Left ventricle myocardium superior (tissue), 1 donor: ENCODE measurements at places on chromosomes 3 and 15.

DNA sequence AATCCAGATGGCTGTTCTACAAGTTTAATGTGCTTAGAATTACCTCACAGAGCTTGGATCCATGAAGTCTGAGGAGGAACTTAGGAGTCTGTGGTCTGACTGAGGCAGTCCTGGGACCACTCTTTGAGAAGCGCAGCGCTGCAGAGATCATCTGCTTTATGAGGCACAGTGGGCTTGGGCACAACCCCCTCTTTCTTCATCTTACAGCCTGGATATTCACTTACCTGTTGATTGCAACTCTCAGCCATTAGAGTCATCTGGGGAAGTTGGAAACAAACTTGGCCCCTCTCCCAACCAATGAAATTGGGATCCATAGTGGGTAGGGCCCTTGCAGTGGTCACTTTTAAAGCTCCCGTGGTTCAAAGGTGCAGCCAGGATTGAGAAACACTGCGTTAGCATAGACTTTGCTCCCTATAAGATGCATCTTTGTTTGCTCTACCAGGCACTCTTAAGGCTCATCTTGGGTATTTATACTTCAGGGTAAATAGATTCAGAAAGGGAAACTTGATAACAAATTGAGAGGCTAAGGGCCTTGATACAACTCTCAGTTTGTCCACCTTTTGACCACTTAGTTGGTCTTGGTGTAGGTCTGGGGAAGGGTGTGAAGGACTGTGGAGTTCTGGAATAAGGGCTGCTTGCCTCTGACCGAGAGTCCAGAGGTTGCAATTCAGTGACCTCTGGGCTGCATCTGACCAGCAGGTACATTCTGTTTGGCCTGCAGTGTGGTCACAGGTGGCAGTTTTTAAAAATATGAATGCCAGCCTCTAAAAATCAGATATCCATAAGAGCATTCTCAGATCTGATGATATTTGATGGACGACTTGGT is 22.8 kb downstream of the FEM1B start:
- no peak for DNase-seq

GRCh38 chr3:142929109-142929508 is 34.4 kb downstream of the PAQR9 start:
- DNase-seq, result peak; percentile 45

DNA sequence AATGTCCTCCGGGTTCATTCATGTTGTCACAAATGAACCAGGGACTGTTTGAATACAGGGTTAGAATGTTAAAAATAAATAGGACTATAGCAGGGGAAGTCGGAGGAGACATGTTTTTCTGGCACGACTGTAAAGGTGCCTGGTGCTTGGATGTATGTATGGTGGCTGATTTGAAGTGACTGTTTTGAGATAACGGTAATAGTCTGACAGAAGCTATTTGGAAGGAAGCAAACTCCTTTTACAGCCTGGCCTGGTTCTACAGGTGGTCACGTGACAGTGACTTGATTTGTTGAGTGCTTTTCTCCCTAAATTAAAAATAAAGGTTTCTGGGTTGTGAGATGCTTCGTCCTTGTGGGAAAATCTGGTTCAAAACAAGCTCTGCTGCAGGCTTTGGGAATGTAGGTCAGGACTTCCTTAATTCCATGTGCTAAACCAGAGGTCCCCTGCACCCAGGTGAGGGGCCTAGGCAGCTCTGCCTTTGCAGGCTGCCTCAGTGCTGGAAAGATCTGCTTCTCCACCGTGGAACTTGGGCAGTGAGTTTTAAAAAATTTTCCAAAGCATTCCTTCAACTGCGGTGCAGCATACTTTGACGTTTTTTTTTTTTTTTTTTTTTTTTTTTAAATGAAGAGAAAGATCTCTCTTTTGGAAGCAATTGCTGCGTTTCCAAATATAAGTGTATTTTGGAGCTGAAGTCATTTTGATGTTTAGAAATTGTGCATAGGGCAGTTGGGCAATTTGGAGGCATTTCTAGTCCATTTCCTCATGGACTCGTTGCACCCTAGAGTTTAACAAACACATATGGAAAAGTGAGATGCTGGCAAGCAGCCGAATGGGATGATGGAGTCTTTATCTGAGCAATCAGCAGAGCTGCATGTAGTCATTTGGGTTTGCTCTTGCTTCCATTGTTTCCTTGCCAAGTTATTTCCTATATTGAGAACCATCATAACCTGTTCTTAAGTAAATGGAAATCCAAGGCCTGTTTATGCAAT is 30.9 kb downstream of the ITPR1 start:
- DNase-seq, result peak; percentile 37

GRCh38 chr3:151301787-151302186 is 14.8 kb downstream of the GPR87 start:
- DNase-seq, result no peak

DNA sequence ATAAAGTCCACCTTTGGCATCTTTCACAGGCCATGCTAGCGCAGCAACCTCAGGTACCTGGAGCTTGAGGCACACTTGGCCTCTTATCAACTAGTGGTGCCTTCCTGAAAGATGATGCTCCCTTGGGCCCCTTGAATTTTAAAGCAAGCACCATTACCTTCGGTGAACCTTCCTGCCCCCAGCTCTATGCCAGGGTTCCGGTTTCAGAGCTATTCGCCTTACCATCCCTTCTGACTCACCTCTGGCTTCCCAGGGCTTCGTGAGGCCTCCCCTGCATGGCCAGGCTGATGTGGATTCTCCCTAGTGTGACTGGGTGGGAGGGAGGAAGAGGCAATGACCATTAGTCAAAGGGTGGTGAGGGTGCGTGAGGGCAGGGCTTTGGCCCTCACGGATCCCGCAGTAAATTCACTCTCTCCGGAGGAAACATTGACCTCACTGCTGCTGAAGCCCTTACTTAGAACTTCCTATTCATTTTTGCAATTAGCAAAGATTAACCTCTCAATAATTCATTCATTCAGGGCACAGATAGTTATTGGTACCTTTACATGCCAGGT is 16.3 kb downstream of the BHLHE40 start:
- no peak for DNase-seq

DNA sequence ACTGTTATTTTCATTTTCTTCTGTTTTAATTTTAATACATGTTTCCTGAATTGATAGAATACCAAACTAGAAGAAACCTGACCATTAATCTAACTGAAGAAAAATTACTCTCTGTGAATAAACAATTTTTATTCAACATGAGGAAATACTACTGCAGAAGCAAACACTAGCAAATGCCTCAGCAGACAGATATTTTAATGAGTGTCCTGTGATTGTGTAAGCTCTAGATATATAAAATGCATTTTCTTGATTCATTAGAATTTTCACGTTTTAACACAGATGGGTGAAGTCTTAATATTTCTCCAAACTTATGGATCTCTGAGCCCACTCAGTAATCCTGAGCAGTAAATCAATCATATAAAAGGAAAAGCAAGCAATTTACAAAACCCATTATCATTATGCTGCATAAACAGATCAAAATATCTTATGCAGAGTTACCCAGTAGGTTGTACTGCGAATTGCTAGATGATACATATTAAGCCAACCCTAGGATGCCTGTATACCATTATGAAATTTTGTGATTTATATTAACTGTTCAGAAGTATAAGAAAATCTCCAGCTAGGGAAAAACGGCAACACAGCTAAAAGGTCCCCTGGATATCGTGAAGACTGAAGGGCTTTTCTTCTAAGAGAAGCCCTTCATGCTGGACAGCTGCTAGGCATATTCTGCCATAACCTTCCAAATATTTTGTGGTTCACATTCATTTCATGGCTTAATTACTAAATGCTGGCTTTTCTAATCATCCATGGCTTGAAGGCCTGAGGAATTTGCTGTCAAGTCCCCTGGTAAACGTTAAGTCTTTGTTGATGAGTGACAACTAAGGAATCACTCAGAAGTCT is 157.7 kb upstream of the TGFBR2 start:
- no peak for DNase-seq

GRCh38 chr3:19107719-19108118 is 40.6 kb upstream of the KCNH8 start:
- DNase-seq, result no peak

DNA sequence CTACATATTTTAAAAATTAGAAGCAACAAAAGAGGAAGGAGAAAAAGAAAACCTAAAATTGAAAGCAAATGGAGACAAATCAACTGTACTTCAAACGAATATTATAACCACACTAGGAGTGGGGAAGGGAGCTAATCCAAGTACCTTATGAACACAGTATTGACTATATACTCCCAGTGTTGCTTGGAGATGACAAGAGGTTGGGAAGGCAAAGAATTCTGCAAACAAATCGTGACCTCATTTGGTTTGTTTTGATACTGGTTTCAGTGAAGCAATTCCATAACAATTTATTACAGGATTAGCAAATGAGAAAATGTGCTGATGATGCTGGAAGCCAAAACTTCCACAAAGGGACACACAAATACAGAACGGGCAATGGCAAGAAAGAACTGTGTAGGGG is 268.1 kb downstream of the ULK4 start:
- DNase-seq, result no peak

GRCh38 chr15:80567721-80568157 is 127.4 kb upstream of the ABHD17C start:
- DNase-seq, result no peak

DNA sequence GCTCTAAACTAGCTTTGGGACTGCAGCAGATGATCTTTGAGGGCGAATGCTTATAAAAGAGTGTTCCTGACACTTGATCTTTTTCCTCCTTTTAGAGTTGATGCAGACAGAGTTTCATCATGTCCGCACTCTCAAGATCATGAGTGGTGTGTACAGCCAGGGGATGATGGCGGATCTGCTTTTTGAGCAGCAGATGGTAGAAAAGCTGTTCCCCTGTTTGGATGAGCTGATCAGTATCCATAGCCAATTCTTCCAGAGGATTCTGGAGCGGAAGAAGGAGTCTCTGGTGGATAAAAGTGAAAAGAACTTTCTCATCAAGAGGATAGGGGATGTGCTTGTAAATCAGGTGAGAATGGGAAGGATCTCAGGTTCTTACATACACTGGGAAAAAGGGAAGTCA is 75.7 kb downstream of the KLHL25 start:
- DNase-seq, result no peak

DNA sequence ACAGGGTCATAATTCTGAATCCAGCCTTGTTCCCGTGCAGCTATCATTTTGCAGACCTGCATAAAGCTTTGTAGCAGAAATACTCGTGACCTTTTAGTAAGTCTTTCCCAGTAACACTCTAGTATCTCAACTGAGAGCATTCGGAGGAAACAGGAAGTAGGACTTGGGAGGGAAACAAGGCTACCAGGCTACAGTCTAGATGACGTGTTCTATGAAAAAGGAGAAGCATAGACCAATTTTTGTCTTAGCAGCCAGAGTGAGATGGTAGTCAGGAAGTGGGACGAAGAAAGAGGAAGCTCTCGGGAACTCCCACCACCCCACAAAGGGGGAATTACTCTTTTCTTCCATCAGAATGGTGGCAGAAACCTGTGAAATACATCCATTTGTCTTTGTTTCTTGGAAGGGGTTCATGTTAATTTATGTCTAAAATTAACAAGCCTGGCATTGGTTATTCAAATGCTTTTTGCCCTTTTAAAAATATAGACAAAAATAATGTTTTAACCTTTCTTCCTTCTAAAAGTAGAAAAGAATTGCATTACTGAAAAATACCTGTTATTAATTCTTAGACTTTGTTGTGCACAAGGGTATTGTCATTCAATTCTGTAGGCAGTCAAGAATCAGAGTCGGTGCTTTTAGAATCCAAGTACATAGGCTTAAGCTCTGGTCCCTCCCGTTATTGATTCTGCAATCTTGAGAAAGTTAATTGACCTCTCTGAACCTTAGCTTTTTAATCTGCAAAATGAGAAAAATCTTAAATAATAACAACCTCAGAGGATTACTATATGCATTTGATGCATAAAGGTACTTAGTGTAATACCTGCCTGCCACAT is 1.6 kb upstream of the SUCNR1 start:
- no peak for DNase-seq

DNA sequence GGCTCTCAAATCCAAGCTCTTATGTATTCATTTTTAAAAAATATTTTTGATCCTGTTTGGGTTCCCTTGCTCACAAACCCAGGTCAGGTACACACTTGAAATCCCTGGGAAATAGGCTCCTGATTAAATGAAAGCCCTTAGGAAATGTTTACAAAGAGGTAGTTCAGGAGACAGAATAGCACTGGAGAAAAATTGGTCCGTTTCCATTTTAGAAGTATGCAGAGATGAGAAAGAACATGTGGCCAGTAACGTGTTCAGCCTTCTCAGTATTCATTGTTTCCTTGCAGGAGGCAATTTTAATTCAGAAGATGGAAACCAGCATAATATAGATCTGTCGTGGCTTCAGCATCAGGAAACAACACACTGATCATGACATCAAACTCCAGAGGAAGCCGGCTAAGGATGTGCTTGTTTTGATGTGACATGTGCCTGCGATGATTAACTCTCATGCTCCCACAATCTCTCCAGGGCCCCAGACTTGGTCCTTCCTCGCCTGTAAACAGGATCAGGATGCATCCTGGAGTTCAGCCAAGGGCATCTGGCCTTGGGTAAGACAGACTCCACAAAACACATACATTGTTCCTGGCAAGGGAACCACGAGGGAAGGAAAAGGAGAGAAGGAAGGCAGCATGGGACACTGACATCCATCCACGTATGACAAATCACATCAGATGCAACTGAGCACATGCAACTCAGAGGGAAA is 350.5 kb upstream of the THBS1 start:
- DNase-seq, result no peak

DNA sequence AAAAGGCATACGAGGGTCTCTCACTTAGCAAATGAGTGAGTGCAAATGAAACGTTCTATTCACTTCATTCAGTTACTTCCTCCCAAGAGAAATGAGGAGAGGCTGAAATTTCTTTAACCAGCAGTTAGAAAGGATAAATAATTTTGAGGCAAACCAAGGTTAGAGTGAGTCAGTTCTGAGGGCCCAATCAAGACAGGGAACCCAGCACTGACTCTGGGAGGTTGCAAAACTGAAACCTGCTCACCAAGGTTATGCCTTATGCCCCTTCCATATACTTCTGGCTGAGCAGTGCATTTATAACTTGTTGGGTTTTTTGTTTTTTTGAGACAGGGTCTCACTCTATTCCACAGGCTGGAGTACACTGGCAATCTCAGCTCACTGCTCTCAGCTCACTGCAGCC is 4.5 kb upstream of the RPSA start:
- DNase-seq, result no peak

- DNase-seq, result no peak
Measured at GRCh38 chr15:49888323-49888693, 230.7 kb downstream of the ATP8B4 start.

DNA sequence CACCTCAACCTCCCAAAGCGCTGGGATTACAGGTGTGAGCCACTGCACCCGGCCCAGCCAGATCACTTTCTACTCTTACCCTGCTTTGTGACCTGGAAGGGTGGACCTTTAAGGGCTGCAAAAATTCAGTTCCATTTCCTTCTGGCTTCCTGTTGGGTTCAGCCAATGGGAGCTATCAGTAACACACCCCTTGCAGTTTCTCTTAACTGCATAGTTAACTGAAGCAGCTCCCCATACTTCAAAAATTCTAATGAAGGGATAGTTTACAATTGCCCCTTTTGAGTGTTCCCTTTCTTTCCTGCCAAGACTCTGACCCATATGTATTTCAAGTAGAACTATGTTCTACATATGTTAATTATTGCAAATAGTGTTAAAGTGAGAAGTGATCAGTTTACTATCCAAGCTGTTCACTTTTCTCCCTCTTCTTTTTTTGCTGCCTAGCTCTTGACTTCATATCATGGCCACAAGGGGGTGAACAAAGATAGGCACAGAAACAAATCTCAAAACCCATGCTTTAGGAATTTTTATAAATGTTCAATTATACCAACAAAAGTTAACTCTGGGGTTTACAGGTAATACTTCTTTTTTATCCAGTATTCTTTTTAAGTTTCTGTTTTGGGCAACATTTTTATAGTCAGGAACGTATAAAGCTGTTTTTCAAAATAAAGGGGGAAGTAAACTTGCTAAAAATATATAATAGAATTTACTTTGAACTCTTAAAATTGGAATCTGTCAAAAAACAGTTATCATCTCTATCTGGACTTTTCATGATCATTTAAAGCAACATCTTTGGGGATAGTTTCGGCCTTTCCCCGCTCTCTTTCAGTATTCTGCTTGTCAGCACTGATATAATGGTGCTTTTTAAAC is 8.1 kb downstream of the PGBD4 start:
- DNase-seq, result no peak
